ENCODE measurements at places on chromosomes 5 and 9.

DNA sequence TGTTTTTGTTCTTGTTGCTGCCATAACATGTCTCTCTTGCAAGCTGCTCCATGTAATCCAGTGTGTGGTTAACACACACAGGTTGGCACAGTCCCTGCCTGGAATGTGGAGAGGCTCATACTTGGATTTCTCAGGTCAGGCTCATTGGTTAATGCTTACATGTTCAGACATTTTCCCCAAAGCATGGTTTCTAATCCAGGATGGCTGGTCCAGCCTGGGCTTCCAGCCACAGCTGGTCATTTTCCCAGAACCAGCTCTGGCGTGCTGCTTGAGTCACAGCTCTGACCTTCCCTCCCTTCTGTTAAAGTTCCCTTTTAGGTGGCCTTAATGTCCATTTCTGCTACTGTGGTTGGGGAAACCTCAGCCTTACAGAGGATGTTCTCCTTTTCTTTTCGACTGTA, 294.3 kb downstream of the TAF11L14 start:
- no peak for DNase-seq

GRCh38 chr5:43016217-43016779, 23.8 kb downstream of the ANXA2R start:
- no peak for DNase-seq

- no peak for DNase-seq
These were observed 28.2 kb downstream of the RNF145 start for GRCh38 chr5:159181152-159181551.

DNA sequence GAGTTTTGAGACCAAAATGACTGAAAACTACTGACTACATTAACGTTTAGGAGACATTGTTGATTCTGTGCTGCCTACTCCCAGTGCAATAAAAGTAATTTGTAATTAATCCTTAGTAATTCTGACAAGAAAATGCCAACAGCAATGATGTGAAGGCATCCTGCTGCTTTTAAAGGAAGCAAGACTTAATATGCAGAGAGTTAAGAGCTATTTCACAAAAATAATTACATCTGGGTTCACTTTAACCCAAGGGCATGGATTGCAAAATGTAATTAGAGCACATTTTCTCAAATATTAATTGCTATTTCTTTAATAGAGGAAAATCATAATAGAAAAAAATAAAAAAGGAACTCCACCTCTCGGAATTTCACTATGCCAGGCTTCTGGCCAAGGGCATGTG, 22.7 kb upstream of the TNFSF8 start:
- DNase-seq, result no peak

DNA sequence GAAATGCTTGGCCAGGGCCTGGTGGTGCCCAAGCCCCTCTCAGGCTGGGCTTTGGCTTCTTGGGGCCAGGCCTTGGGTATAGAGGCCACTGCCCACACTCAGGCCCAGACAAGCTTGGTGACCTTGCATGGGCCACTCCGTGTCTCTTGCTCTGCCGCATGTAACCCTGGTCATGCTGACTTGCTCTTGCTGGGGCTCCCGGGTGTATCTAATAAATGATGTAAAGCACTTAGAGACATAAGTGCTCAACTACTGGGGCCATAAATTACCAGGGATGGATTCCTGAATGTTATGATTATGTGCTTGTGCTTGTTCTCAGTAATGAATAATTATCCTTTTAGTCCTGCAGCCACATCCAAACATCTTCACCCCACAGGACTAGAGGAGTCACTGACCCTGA, 54.0 kb downstream of the C5orf15 start:
- no peak for DNase-seq

DNA sequence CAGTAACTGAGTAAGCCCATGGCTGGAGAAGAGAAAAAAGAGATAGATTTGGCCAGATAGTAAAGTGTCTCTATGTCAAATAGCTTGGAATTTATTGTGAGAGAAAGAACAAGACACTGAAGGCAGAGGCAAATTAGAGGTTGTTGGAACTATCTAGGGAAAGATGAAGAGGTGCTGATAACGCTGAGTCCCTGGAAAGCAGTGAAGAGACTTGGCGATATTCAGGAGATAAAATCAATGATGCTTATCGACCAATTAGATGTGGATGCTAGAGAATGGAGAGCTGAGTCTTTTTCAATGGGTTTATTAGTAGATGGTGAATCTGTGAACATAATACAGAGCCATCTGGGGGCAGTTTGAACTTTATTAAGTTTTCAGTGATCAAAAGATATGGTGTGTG, 48.6 kb upstream of the GABRA1 start:
- DNase-seq, result no peak

DNA sequence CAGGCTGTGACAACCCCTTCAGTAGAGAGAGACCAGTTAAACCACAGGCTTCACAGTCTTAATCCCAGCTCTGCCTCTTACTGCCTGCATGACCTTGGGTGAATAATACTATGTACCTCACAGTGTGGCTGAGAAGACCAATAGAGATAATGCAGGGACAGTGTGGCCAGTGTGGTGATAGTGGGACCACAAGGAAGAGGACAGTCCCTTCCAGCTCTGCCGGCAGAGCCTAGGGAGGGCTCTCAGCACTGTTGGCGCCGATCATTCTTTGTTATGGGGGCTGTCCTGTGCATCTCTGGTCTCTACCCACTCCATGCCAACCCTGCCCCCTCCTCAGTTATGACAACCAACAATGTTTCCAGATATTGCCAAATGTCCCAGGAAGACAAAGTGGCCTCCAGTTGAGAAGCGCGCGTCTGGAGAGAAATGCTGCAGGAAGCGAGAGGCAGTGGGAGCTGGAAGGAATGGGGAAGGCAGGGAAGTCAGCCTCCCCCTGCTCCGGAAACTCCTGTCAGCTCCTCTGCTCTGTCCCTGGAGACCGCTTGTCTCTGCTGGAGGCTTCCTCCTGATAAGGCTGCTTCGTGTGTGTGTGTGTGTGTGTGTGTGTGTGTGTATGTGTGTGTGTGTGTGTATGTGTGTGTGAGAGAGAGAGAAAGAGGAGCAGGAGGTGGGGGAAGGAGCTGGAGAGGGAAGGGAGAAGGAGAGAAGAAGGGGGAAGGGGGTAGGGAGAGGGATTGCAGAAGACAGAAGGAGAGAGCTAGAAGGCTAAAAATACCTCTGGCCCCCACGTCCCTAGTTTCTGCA, 31.8 kb upstream of the FABP6 start:
- no peak for DNase-seq

Data from upper lobe of left lung (tissue), 6 donors.